H54 (cell line): ENCODE measurements at places on chromosomes 7 and 10.

- no peak for DNase-seq
Measured at GRCh38 chr10:29199339-29199738, 89.5 kb upstream of the LYZL1 start.

- DNase-seq: no peak
Measured at GRCh38 chr7:50273301-50273700, 31.2 kb upstream of the IKZF1 start.

DNA sequence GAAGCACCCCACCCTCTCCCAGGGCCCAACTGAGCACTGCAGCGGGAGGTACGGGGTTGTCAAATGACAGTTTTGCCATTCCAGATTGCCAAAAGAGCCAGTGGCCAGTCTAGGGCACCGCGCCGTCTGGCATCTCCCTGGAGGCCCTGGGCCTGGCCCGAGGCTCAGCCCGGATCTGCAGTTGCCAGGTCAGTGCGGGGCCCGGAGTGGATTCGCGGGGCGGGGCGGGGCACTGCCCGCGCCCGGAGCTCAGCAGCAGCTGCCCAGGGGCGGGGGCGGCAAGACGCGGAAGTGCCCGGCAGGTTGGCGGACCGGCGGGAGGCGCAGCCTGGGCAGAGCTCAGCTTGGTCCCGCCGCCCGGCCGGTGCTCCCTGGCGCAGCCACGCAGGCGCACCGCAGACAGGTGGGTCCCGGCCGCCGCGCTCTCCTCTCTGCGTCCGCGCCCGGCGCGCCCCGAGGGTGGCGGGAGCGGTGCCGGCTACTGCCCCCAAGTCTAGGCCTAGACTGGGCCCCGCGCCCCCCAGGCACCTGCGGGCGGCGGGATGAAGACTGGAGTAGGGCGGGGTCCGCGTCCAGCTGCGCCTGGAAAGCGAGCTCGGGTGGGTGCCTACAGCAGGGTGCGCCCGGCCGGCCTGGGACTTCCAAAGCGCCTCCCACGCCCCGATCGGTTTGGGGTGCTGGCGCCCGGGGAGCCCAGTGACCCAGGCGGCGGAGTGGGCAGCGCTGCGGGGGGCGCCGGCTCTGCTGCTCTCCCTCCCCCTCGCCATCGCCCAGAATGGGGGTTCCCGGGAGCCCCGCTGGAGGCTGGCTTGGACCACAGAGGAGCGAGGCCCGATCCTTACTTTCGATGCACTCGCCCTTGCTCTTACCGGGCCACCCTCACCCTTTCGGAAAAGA, at the start of gene IRF5:
Gene IRF5 (plus strand): TSS at position 281 of the 897 bp plus-strand sequence. CDS start 4,155 bp downstream, outside the sequence.
- DNase-seq: peak; percentile 81

DNA sequence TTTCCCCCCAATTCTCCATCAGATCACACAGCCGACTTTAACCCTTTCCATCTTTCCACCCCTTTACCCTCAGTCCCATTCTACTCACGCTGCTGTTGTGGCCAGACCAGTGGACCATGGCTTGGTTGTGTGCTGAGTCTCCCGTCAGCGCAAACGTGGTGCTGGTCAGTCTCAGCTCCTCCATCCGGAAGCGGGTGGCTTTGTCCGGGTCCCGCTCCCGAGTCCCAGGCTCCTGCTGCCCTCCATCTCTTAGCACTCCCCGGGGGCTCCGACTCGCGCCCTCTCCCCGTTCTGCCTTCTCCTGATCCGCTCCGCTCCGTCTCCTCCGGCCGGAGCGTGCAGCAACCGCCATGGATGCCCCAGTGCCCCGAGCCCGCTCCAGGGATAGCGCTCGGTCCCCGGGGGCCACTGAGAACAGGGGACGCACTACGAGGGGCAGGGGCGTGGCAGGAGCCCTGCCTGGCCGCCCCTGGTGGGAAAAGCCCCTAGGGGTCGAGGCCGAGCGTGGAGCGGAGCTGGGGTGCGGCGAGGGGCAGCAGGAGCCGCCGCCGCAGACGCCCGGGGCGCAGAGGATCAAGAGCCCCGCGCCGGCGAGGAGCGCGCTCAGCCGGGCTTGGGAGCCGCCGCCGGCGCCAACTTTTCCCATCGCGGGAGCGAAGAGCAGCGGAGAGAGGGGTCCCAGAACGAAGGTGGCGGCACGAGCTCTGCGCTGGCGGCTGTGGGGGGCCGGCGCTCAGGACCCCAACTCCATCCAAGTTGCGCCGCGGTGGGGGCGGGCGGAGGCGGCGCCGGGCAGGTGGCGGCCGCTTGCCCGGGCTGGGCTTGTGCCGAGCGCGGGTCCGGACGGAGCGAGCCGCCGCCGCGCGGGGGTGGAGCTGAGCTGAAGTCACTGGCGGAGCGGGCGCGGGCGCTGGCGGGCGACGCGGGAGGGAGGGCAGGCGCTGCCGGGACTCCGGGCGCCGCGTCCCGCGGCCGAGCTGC, at the start of gene SORCS1:
Gene SORCS1 (minus strand): TSS at position 826 of the 981 bp plus-strand sequence.
- no peak for DNase-seq

DNA sequence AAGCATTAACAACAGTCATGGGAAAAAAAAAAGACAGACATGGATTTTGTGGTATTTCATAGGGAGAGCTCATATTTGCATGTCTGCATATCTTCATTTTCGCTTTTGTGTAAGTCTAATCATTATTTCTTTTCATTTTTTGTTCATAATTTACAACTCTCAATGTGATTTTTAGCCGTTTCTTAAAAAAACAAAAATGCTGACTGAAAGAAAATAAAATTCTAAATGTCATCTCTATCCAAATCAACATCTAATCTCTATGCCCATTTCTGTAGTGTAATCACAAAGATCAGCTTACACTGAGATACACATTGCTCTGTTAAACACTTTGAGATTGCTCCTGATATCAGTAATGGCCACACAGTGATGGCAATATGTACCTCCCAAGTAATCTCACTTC, 29.2 kb downstream of the CHRM2 start:
- no peak for DNase-seq

DNA sequence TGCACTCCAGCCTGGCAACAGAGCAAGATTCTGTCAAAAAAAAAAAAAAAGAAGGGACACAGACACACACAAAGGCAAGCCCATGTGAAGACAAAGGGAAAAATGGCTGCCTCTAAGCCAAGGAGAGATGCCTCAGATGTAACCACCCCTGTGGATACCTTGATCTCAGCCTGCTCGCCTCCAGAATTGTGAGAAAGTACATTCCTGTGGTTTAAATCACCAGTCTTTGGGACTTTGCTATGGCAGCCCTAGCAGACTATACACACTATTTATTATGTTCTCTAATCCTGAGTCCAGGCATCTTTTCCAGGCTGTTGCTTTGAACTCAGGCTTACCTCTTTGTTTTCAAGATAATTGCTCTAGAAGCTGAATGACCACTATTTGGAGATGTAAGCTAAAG, 494.3 kb downstream of the GALNT17 start:
- DNase-seq: no peak

DNA sequence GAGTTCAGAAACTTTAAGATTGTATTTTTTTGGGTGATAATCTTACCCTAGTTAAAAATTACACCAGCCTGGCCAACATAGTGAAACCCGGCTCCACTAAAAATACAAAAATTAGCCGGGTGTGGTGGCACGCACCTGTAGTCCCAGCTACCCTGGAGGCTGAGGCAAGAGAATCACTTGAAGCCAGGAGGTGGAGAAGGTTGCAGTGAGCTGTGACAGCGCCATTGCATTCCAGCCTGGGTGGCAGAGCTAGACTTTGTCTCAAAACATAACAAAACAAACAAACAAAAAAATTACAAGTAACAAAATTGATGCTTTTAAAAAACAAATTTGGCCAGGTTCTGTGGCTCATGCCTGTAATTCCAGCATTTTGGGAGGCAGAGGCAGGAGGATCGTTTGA, 76.7 kb downstream of the ANKRD61 start:
- no peak for DNase-seq

DNA sequence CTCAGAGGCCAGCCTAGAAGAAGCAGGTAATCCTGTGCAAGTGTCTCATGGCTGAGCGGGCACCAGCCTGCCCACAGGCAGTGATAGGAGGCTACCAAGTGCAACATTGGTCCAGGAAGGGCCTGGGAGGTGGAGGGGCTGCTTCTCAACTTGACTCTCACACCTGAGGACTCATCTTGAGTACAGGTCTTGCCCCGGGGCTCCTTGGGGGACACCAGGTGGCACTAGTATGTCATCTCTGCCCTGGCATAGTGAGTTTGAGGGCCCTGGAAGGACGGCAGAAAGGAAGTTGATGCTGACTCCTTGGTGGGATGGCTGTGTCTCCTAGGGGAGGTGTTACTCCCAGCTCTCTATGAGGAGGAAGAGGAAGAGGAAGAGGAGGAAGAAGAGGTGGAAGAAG, 2.3 kb downstream of the CCDC136 start:
- no peak for DNase-seq

GRCh38 chr7:64959072-64959747, 31.6 kb downstream of the ZNF117 start:
- no peak for DNase-seq

- DNase-seq: no peak
Measured at GRCh38 chr10:8404721-8405120, 350.2 kb downstream of the GATA3 start.
